ENCODE measurements at places on chromosomes 13 and 19.

- DNase-seq: no peak
These were observed 15.7 kb downstream of the MOB3A start for GRCh38 chr19:2080336-2080988.

DNA sequence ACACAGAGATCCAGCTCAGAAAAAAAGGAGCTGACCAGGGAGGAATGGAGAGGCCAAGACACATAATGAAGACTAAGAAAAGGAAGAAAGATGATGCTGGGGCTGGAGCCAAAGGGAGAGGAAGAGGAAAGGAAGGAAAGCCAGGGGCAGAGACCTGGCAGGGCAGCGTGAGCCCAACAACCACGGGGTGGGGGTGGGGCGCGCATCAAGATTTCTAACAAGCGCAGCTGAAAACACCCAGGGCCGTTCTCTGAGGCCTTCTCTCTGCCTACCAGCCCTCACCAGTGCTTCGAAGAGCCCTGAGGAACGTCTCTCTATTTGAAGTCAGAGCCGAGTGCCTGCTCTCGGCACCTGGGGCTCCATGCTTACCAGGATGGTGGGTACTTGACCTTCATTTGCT, 23.6 kb upstream of the POU2F2 start:
- DNase-seq: no peak

GRCh38 chr13:112776354-112776753, 86.5 kb downstream of the ATP11A start:
- no peak for DNase-seq

- DNase-seq: no peak
These were observed 4.8 kb downstream of the TSPAN16 start for GRCh38 chr19:11300811-11301120.

DNA sequence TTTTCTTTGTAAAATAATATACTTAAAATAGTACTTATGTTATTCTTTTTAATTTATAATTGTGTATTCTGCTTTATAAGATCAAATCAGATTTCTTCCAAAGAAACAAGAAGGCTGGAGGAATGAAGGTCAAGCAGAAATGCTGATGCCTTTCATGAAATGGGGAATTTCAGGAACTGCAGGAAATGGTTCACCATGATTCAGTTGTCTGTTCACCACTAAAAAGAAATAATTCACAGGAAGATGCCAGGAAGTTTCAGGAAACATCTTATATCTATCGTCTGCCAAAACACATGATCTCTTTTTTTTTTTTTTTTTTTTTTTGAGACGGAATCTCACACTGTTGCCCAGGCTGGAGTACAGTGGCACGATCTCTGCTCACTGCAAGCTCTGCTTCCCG, 15.7 kb upstream of the SCEL start:
- no peak for DNase-seq

DNA sequence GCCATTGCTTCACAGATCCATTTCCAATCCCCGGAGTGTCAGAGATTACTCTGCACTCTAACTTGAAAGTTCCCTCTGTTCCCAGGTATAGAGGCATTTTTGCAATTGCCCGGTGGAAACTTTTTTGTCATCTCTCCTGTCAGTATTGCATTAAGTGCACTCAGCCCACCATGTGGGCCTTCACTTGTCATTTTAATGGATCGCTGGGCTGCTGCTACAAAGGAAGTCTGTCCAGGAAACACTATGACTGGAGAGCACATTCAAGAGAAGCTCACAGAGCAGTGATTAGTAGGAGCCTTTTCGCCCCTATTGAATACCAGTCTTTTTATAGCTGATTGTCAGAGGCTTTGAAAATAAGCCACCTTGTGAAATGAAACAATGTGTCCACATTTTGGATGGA, 180.9 kb downstream of the B3GLCT start:
- DNase-seq: no peak

DNA sequence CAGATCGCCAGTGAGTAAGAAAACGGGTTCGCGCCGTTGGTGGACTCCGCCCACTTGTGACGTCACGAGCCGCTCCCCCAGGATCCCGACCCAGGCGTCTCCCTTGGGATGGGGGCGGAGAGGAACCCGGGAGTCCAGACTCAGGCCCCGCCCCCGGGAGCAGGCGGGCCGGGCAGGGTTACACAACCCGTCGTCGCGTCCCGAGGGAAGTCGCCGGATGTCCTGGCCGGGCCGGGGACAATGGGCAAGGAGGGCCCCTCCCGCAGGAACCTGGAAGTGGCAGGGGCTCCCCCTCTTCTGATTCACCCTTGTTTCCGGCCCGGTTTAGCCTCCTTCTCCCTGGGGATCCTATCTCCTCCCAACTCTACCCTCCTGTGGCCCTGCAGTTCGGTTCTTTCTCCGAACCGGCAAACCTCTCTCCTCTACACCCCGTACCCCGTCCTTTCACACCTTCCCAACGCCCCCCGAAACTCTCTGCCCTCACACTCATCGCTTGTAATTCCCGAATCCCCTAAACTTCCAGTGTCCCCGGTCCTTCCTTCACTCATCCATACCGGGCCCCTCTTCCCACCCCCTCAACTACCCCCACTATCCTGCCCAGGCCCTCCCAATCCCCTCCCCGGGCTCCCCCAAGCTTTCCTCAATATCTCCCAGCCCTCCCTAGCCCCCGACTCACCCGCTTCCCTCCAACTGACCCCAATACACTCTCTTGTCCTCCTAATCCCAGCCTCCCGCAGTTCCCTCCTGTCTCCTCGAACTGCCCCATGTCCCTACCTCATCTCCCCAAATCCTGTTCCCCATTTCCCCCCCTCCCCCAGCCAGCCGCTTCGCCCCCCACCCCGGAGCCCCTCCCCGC, 20.0 kb upstream of the ERCC1 start:
- peak; percentile 83 for DNase-seq

- peak; percentile 20 for DNase-seq
These were observed 721.3 kb downstream of the DIAPH3 start for GRCh38 chr13:59442461-59442860.

DNA sequence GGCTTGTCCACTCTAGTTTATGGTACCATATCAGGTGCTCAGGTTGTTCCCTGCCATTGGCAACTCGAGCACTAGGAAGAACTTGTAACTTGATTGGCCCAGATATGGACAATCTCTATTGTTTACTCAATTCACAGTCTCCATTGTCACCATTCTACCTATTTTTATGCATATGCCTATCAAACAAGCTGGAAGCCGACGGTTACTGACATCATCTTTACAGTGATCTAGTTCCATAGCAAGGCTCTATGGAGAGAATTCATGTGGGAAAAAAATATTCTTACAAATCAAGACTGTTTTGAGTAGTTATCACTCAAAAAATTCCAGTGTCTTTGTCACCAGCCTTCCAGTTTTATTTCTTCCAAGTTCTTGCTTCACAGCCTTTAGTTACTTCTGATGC, 1006.2 kb upstream of the PRR20A start:
- no peak for DNase-seq

DNA sequence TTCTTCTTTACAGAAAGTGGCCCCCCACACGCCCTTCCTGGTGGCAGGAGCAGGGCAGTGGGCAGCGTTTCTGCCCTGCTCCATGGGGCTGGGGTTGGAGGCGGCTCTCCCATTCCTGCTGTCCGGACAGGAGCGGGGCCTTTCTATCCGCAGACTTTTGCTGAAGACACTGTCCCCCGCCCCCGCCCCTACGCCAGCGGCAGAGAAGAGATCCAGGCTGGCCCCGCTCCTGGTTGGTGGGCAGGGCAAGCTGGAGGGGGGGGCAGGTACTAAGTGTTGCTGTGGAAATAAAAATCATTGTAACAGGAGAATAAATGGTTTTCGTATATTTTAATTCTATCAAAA, 81.7 kb downstream of the ZNF429 start:
- no peak for DNase-seq

DNA sequence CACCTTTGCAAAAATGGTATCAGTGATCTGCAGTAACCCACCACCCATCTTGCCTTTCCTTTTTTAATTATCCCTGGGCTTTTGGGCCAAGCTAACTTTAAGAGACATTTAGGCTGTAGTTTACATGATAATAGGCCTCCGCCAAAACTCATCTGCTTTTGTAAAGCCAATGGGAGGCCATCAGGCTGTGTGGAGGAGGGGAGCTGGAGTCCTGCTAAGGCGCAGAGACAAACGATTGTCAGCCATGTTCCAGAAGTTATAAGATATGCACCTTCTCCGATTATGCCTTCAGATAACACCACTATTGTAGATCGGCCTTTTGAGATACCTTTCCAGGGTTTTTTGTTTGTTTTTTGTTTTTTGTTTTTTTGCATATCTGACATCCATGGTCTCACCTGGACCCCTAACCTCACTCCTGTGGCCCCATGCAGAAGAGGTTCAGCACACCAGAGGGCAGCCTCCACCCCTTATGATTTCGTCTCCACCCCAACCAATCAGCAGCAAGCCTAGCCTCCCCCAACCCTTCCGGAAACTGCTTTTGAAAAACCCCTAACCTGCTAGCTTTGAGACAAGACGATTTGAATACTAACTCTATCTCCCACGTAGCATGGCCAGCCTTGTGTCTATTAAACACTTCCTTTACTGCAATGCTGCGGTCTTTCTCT, 113.9 kb upstream of the UBL3 start:
- DNase-seq: no peak

- DNase-seq: no peak
These were observed 19.5 kb downstream of the CHERP start for GRCh38 chr19:16522559-16523377.

- no peak for DNase-seq
These were observed 41.2 kb upstream of the TNFSF11 start for GRCh38 chr13:42532561-42533335.

DNA sequence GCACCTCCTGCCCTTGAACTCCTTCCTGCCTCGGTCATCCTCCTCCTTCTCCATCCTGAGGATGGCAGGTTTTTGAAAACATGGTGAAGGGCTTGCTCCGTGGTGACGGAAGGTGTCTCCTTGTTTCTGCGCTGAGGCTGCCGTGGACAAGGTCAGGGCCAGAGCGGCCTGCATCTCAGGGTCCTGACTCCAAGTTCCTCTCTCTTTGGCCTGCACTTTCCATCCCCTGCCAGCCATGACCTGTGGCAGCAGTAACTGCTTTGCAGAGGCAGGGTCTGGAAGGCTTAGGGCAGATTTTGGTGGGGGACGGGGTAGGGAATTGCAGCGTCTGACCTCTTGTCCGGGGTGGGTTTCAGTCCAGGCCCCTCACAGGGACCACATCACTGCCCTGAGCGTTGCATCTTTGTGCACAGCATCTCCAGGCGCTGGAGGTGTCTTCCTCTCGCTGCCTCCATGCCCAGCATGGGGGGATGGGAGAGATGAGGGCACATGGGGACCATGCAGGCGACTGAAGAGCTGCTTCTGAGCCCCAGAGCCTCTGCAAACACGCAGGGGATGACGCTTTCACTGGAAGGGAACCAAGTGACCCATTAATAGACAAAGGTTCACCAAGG, 216.8 kb downstream of the TEX29 start:
- DNase-seq: no peak

DNA sequence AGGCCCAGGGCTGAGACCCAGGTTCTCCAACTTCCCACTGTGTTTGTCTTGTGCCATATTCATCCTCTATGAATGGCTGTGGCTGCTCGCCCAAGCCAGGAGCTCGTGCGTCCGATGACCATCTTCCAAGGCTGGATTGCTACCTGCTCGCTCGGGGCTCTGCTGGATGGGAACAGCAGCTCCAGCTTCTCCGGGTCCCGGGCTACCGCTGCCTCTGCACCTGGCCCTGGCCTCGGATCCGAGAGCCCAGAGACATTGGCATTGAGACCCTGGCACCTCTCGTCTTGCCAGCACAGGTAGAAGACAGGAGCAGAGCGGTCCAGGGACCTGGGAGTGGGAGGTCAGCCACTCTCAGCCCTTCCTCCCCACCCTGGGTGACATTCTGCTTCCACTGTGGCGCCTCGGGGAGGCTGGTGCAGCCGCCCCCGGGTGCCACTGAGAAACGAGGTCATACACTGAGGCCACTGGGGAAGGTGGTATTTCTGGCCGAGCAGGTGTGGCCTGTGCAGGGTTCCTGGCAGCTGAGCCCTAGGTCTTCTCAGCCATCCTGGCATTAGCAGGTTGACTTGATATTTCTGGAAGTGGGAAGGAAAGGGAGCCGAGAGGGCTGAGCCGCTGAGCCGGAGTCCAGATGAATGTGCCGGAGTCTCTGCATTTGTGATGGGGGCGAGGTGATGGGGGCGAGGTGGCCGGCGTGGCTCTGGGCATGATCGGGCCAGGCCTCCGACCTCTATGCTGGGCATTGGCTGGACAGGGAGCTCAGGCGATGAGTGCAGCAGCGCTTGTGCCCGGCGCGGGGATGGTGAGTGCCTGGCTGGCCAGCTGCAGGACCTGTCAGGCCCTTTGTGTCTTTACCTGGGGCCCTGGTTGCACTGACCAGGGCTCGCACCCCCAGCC, 18.6 kb downstream of the NDUFB7 start:
- DNase-seq: no peak

GRCh38 chr13:69094485-69094884, 1013.1 kb upstream of the ATXN8OS start:
- DNase-seq: no peak

DNA sequence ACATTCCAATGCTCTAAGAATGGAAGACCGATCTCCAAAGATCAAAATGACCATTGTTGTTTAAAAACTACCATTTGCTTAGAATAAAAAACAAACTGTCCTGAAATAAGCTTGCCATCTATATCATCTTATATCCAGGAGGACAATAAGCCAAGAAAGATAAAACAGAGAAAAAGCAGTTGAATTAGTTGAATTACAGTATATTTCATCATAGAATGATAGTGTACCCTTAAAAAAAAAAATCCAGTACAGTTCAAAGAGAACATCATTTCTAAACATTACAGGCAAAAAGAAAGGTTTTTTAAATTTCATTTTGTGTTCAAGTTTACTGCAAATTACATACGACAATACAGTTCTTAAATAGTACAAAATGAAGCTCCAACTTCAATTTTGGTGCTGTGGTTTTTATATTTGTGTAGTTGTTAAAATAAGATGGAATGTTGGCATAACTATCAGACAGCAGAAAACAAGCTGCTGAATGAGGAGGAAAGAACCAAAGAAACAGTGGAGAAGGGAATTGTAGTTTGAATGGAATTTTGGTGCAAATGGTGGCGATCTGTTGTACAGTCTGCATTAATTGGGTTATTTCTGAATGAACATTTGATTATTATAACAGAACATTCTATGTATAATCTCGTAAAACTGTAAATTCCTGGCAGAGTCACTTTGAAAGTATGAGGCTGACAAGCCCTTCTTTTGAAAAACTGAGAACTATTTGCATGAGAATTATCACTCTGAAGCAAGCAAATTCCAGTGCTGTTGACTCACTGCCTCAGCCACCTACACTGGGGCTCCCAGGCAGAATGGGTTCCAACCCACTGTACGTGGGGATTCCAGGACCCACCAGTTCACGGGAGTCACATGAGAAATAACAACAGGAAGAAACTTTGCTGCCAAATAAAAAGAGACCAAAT, 37.7 kb downstream of the LHFPL6 start:
- no peak for DNase-seq

DNA sequence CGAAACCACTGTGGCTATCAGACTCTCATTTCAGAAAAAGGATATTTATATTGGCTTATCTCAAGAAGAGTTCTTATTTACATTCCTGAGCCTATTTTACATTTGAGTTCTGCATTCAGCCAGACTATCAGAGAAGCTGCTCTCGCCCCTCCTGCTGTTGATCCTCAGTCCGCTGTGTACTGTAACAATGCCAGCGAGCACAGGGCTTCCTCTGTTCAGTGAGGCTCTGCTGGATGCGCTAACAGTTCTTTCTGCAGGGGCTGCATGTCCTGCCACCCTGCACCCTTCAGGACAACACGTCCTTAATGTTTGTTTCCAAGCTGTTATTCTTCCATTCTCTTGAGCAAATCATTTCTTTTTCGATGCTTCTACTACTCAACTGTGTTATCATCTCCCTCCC, 463.7 kb upstream of the SGCG start:
- DNase-seq: no peak

GRCh38 chr13:31049833-31050232, 111.9 kb downstream of the HSPH1 start:
- DNase-seq: no peak
